GM04504 (cell line): ENCODE measurements at places on chromosomes 3 and 15.

DNA sequence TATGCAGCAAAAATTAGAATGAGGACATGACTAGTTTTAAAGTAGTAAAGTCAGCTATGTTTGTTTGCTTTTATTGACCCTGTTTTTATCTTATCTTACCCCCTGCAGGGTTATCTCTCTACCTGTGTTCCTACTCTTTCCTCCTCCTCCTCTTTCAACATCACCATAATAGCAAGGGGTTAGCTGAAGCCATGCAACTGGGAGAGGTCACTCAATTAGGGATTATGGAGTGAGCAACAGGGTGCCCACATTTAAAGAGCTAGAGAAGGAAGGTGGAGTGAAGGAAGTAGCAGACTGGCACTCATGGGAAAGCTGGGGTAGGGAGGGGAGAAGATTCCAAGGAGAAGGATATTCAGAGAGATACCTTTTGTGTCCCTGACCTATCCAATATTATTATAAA, 125.9 kb downstream of the LRTM1 start:
- no peak for DNase-seq

GRCh38 chr3:195096484-195097330, 174.3 kb downstream of the XXYLT1 start:
- DNase-seq = no peak

DNA sequence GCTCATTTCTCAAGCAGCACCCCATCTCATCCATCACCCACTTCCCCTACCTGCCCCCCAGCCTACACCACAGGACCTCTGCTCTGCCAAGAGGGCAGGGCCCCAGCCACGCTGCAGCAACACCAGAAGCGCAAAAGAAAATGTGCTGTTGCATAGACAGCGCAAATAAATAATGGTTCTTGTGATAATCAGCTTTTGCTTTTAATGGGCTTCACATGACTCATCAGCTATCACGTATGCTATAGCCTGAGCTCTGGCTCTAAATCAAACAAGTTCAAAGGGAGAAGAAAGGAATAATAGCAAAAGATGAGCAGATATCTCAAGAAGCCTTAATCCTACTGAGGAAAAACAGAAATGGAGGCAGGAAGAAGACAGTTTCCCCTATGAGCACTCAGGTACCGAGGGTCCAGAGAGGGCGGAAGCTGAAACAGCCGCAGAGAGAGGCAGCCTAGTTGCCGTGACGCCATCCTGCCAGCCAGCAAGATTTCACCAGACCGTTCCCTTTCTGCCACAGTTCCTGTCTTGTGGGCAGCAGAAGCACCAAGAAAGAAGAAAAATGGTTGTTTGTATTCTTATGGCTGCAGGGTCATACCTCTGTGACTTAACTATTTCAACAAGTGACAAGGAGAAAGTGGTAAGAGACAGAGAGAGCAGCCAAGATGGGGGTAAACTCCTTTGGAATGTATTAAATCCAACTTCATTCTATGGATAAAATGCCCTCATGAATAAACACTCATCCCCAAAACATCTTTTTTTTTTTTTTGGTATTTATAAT, 22.0 kb downstream of the RAB27A start:
- no peak for DNase-seq

GRCh38 chr15:51909584-51909983, 62.0 kb downstream of the LEO1 start:
- no peak for DNase-seq

DNA sequence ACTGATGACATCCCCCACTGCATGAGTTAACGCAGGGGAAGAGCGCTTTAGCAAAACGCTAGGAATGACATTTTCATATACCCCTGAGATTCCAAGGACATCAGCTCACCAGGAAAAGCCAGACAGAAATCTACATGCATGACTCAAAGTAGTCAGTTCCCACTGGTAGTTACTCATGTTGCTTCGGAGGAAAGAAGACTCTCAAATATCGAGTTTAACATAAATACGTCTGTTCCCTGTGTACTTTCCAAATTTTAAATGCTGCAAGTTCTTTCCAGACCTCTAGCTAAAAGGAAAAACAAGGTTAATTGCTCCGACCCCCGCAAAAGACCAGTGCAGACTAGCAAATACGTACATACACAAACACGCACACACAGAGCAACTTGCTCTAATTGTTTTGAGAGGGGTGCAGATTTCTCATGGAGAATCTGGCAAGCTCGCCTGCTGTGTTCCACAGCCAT, 115.4 kb upstream of the PRICKLE2 start:
- no peak for DNase-seq

DNA sequence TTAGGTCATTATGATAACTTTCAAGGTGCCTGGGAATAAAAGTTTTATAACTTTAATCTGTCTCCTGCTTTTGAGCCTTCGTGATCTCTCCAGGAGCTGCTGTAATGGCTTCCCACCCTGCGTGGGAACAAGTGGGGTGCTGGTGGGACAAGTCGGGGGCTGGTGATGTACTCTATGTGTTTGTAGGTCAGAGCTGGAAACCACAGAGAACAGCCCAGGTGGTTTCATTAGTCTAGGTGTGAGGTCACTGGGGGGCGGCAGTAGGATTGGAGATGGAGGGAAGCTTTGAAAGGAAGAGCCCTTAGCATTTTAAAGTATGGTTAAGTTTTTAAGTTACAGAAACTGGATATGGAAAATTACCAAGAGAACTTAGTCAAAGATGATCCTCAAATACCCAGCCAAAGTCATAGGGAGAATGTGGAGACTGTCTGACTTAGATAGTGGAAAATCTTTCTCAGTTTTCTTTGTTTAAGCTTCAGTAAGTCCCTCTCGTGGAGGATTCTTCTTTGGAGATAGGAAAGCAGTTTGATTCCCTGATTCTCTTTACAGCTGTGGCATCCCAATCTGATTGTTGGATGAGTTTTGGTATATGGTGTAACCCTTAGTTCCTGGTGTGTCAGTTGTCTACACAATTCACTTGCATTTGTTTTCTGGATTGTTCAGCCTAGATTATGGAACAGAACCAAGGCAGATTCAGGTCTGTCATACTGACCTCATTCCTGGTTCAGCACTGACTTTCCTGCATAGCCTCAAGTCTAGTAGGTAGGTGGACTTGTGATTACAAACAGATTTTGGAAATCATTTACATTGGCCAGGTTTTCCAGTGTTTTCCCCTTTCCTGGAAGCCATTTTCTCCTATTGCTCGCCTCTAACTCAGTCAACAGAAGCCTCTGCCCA, 115.6 kb downstream of the FNDC3B start:
- DNase-seq = no peak

DNA sequence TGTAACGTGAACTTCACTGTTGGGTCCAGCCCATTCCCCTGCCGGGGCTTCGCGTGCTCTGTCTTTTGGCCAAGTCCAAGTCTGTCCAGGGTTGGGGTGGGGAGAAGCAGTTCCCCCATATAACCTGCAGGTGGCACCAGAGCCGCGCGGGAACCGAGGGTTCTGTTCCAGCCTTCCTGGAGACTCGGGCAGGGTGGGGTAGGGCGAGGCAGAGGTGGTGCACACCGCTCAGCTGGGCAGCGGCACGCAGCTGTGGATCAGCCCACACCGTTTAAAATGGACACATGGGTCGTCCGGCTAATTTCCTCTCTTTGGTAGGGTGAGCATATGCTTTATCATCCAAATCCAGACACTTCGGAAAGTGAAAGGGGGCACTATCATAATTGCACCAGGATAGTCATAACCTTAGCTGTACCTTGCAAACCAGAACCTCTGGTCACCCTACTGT, 118.1 kb downstream of the TBC1D2B start:
- DNase-seq = no peak
